ENCODE measurements at places on chromosomes 3 and 15.

DNA sequence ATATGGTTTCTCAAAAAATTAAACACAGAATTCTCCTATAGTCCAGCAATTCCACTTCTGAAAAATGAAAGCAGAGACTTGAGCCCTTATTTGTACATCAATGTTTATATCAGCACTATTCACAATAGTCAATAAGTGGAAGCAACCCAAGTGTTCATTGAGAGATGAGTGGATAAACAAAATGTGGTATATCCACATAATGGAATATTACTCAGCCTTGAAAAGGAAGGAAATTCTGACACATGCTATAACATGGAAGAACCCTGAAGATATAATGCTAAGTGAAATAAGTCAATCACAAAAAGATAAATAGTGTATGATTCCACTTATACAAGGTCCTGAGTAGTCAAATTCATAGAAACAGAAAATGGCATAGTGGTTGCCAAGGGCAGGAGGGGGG lies 76.6 kb downstream of the MTHFS start:
- DNase-seq = no peak

DNA sequence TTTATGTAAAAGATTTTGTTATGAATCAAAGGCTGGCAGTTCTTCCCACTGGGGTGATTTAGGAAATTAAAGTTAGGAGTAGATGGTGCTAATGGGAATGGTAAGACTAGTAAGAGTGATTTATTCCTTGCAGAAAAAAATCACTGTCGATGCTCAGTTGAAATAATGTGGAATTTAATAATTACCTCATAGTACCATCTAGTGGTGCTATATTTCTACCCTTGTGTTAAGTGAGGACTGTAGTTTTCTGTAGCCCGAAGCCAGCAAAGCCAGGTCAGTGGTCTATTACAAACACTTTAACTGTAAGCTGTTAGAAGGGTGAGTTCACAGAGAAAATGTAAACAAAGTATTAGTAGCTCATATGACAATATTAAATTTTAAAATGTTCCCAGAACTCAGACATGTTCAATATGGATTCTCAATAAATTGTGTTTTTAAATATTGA lies 39.5 kb upstream of the GOLGA8J start:
- DNase-seq = peak; percentile 12

GRCh38 chr15:39287322-39288195 lies 293.3 kb upstream of the THBS1 start:
- DNase-seq = no peak

DNA sequence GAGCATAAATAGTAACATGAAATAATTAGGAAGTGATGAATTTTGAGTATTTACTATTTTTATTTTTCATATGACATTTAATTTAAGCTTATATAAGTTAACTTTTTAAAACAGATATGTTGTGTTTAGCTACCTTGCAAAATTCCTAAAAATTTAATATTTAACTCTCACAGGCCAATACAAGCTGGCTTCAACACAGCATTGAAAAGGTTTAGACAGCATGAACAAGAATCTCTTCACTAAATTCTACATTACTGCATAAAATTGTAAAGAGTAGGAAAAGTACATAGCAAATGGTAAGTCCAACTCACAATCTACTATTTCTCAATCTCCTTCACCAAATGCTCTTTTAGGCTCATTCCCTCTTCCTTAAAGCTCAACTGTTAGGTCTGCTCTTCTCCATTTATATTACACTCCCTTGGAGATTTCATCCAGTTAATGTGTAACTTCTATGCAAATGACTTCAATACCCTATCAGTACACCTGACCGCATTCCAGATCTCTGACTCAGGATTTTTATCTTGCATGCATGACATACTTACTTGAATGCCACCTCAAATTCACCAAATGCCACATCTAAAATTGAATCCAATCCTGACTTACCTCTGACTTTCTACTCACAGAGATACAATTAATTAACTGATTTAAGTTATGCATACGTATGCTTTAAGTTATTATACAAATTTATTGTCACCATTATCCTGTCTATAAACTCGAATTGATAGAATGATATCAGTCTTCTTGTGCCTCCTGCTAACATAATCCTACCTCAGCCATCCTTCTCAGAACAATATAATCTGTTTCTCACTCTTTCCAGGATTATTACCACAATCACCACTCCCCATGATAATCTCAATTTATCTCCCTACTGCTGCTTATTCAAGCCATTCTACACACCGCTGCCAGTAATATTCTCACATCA lies 127.0 kb downstream of the STAG1 start:
- DNase-seq = no peak

Measured in MM.1S (cell line).